ENCODE measurements at places on chromosomes 16 and 17.

DNA sequence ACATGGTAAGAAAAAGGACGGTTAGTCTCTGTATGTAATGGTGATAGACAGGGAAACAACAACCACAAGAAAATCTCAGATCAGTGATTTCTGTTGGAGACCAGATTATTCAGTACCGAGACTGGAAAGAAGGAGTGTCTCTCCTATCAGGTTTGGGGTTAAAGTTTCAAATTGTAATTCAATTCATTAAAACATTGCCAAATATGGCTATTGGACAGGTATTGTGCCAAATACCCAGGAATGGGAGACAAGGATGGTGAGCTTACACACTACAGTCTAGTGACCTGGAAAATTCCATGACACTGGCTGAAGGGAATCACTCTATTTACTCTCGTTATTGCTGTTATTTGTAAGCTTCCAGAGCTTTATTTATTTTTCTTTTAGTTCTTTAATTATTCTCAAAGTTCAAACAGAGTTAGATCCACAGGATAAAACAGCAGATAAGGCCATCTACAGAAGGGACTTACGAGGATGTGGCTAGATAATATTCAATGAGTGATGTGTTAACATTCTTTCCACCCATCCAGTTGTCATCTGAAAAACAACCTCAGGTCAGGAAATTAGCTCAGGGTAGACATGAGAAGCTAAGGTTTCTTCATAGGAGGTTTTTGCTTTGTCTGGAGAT is 25.1 kb upstream of the MMD start:
- no peak for DNase-seq

GRCh38 chr16:78796221-78796866 is 696.9 kb downstream of the WWOX start:
- DNase-seq = no peak

DNA sequence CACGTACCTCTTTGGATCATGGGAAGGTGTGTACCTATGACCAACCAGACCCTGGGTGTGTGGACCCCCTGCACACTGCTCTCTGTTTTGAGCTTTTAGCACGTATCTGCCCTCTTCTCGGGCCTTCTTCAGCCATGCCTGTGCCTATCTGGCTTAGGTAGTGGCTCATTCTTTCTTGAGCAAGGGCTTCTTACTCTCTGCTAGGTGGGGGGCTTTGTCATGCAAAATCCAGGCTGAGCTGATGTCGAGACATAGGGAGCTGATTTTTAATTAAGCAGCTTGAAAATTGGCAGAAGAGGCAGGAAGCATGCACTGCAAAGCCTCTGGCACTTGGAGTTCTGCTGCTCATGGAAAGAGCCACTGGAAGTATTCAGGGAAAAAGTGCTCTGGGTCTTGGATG is 181.6 kb upstream of the IRX6 start:
- no peak for DNase-seq

DNA sequence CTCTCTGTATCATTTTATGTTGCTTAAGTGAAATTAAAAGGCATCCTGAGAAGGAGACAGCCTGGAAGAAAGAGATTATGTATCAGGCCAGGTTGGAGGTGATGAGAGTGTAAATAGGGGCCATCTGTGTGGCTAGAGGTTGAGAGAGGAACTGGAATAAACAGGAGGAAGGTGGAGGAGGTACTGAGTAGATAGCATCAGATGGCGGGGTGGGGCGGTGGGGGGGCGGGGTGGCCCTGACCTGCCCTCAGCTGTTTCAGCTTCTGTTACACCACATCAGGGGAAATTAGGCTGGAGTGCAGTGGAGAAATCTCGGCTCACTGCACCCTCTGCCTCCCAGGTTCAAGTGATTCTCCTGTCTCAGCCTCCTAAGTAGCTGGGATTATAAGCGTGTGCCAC is 6.9 kb upstream of the KCNG4 start:
- no peak for DNase-seq

- DNase-seq = no peak
Measured at GRCh38 chr17:2380950-2381649, 19.8 kb downstream of the MNT start.

GRCh38 chr16:57226701-57227621 is 18.1 kb upstream of the ARL2BP start:
- no peak for DNase-seq

DNA sequence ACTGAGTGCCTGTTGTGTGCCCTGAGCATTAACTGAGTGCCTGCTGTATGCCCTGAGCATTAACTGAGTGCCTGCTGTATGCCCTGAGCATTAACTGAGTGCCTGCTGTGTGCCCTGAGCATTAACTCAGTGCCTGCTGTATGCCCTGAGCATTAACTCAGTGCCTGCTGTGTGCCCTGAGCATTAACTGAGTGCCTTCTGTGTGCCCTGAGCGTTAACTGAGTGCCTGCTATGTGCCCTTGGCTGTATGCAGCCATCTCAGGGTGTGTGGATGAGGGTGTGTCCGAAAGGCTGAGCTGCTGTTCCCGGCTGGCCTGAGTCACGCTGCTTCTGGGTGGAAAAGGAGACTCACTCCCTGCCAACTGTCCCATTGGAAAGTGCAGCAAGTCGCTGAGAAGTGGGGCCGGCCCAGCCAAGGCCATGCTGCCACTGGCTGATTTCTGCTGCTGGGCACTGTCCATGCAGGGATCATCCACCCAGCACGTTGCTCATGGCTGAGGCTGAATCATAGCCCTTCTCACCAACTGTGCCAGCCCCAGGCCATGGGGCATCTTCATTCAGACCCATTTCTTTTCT is 113.8 kb downstream of the OR1D5 start:
- no peak for DNase-seq

DNA sequence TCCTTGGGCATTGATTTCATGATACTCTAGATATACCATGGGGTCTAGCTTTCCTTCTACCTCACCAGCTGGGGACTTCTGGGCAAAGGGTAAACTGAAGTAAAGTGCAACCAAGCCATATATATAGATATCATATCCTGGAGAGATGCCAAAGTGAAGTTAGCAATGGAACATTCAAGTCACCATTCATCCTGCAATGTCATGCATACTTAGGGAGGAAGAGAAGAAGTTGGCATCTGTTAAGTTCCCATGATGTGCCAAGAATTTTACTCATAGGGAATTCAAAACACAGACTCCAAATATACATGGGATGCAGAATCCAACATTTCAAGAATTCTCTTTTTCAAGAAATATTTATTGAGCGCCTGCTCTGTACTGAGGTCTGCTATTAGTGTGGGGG is 399.8 kb downstream of the HS3ST4 start:
- no peak for DNase-seq

DNA sequence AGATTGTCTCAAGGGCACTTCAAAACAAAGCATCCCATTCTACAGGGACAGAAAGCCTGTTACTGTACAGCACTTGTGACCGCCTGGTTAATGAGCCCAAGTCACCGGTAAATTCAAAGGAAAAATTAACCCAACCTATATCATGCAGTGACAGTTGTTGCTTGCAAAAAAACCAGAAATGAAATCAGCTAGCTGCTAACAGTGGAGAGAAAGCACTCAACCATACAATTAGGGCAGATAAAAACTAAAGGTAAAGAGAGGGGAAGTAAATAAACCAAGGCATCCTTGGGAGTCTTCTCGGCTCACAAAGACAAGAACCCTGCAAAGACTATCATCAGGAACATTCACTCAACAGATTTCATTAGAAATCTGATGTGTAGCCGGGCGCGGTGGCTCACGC is 5.9 kb downstream of the RETREG3 start:
- no peak for DNase-seq

DNA sequence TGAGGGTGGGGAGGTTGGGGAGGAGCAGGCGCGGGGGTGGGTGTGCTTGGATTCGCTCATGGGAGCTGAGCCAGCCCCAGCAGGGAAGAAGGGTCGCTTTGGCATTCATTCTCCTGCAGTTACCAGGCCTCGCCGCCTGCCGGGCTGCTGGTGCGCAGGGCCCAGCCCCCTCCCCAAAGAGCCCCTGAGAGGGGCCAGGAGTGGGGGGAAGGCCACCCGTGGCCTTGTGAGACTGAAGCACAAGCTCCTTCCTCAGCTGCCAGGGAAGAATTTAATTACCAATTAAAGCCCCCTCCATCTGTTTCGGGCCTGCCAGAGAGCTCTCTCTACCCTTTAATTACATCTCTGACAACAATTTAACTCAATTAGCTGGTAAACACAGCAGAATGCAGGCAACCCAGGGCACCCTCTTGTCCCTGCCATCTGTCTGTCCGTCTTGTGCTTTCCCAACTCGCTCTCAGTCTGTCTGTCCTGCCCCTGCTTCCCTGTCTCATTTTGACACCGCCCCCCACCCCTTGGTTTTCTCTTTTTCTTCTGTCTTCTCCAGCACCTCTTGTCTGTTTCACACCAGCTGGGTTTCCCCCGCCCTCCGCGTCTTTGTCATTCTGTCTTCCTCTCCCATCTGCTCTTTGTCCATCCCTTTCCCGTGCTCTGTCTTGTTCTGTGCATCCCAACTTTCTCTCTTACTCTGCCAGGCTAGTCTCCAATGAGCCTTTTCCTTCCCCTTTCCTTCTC is 32.7 kb downstream of the CDK5RAP3 start:
- DNase-seq = no peak

GRCh38 chr17:15006421-15007128 is 258.6 kb downstream of the PMP22 start:
- DNase-seq = no peak

GRCh38 chr17:76008208-76008607 is 7.6 kb downstream of the CDK3 start:
- no peak for DNase-seq

GRCh38 chr17:59826706-59827453 is 65.9 kb downstream of the TUBD1 start:
- DNase-seq = no peak

DNA sequence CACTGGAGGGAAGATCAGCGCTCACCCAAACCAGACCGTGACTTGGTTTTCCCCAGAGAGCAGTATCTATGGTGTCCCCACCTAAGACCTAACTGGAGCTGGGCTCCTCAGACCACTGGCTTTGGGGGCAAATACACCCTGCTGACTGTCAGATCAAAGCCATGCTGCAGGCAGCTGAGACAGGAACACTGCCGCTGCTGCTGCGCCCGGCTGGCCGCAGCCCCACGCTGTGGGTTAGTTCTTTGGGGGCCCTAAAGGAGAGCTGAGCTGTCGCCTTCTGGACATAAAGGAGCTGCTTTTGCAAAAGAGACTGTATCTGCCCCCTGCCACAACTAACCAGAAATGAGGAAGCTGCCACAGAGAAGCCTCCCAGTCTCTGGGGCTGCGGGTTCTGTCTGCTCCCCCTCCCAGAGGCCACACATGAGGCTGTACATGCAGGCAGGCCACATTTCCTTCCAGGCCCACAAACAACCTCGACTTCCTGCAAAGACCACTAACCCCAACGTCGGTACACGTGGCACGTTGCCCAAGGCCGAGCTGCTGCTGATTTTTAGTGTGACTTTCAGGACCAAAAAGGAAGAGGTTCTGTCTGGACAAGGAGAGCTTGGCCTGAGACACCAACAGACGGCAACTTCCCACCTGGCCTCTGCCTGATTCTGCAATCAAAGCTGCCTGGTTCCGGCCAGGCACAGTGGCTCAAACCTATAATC is 18.2 kb upstream of the ABR start:
- no peak for DNase-seq

DNA sequence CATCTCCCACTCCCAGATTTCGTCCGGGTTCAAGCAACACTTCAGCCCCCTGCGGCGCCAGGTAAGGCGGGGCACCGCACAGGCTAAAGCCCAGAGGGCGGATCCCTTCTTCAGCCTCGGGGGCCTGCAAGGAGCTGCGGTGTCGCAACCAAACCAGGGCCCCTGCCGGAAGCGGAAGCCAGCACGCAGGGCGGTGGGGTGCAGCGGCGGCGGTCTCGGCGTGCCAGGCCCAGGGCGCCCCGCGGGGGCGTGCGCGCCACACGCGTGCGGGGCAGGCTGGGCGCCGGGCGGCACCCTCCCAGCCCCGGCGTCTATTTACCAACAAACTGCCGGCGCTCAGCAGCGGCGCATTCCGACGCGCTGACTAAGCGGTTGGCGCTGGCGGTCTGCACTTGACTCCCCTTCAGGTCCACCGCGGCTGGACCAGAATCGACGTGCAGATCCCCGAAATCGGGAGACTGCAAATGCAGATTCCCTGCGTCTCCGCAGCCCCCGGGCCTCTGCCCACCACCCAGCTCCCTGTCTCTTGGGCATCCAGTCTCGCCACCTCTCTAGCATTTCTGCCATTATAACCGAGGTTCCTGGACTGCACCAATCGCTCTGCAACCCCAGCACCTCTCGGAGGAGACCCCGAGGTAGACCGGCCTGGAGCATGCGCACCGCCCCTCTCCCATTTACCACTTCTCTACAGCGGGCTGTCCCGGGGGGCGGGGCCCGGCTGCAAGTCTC is 421 bp upstream of the DLX4 start:
- DNase-seq = peak; percentile 19

DNA sequence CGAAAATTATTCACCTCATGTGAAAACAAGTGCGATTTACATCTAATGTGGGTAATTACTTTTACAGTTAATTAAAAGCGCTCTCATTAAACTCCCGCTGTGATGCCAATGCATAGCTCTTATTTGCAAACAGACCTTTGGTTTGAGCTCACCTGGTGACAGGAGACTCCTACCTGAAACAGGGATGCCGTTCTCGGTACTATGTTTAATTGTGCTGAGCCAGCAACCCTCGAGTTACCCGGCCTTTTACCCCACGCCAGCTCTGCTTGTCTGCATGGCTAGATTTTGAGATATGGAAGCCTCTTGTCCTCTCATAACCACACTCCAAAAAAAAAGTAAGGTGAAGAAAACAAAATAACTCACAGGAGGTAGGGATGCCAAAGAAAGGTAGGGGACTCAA is 690.4 kb upstream of the RBFOX1 start:
- DNase-seq = no peak

DNA sequence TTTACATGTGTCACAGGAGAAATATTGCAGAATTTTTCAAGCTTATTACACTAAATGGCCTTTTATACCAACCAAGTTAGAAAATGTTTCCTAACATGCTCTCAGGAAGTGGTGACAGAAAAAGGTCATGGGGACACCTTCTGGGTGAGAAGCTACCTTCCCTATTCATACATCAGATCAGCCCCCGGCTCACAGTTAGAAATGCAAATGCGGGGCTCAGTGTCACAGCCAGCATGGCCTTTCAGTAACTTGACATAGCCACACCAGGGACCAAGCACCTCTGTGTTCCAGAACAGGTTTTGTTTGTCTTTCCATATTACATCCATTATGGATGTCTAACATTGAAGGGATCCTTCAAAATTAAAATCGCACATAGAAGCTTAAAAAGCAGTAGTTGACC is 59.5 kb downstream of the CHD9NB start:
- DNase-seq = no peak

- DNase-seq = no peak
Measured at GRCh38 chr17:73546770-73547536, 97.3 kb downstream of the SDK2 start.

DNA sequence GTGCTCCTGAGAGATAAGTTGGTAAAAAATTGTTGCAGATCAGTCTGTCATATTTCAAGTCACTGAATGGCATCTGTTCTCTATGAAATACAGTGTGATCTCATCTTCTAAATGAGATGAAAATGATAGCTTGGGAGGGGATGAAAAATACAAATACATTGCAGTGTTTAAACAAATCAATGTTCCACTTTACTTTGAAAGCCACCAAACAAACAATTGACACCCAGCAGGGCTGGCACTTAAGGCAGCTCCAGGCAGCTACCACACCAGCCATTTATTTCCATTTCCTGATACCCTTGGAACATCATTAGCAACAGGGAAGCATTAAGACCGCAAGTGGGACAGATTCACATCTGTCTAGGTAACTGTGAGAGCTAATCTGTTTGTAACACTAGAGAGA is 827.6 kb upstream of the KIF2B start:
- DNase-seq = no peak
